Adrenal gland (tissue), 19 donors: ENCODE measurements at places on chromosomes 16 and 17. TPM values are rescaled to one million over a fixed set of nuclear protein-coding genes. Genes with fewer than 3 reads are reported as not detected.

Gene MRPL12
- total RNA-seq, result 86.0 TPM

Gene TBC1D3H
- not detected for total RNA-seq

DNA sequence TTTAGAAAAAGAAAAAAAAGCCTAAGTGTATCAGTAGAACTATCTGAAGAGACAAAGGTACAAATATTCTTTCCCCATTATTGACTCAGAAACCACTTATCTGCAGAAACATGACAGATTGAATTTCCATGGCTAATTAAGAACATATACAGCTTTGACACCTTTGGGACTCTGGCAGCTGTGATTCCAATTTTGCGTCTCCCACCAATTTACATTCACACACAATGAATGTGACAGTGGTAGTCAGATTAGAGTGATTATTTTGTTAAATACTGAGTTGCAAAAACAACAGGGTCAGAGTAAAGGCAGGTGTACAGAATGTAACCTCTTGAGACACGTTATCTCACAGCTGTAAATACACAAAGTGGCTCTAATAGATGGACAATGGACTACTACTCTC, 5.3 kb upstream of the PPM1D start:
- DNase-seq, result no peak

DNA sequence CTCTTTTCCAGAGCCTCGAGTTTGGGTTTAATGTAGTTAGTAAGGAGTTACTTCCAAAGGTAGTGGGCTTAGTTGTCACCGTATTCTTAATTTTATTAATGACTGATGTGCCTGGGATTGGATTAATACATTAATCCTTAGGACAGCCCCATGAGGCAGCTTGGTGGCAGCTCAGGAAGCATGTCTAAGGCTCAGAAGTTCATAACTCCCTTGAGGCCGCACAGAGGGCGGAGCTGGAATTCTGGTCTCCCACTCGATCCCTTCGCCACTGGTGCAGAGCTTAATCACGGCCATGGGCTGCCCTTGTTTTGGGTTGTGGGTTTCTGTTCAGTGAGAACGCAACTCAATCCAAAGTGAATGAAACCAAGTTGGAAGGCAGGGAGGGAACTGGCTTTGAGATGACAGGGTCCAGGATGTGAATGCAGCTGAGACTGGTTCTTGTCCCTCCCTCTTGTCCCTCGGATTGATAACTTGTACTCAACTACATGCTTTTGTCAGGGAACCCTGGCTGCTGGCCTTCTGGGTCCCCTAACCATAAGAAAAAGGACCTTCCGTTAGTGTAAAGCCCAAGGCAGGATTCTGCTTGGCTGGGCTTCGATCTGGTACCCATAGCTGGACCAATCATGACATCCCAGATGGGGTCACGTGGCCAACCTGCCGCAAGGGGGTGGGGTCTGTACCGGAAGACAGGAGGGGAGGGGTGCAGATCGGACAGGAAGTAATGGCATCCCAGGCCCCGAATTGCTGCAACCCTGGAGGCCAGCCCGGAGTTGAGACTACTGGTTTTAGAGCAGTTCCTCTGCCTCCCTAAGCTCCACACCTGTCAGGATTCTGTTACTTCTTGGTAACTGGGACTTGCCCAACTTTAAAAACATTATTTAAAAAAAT, 45.4 kb downstream of the SNX20 start:
- no peak for DNase-seq

DNA sequence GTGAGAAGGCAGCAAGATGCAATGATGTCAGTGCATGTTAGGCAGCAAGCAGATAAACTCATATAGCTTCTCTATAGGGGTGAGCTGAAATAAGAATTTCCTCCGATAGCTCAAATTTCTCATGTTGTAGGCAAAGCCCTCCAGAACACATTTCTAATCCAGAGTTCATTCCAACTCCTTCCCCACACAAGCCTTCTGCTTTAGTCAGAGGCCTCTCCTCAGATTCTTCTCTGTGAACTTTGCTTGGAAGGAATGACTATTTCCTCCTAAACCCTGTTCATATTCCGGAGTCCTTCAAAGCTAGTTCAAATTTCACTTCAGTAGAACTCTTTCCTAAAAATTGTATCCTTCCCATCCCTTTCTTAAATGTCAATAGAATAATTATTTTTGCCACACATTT, 144.8 kb downstream of the KCNJ2 start:
- DNase-seq, result no peak

- DNase-seq, result no peak
These were observed 24.4 kb downstream of the YWHAE start for GRCh38 chr17:1375615-1376014.

DNA sequence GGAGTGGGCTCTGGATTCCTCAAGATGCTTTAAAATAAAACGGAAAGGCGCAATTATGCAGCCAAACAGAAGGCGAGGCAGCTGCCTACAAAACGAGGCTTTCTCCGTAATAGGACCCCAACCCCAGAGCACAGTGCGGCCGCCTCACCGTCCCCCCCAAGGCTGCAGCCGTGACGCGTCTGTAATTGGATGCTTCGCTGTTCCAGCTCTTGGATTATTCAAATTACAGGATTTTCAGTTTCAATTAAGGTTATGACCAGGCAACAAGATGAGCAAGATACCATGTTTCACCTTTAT, 37.3 kb upstream of the ABR start:
- no peak for DNase-seq

DNA sequence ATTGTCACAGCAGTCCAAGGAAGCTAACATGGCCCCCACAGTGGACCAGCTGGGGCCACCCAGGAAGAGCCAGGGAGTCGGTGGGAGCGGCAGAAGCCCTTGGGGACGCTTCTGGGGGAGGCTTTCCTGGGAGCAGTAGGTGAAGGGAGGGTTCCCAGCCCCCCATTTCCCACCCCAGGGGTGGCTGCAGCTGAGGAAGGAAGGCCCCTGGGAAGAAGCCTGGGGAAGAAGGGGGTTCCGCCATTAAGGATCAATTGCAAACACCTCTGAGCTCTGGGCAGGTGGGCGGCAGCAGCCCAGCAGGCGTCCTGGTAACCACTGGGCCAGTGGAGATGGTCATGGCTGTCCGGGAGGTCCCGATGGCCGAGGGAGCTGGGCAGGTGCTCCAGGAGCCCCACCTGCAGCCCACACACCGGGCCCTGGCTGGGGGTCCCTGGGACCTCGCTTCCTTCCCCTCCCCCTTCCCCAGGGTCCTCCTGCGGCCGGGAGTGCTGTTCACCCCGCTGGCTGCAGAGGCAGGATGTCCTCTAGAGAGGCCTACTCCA, 592 bp upstream of the PERCC1 start:
- DNase-seq, result no peak
